ENCODE measurements at places on chromosomes 16 and 17. TPM values are rescaled to one million over a fixed set of nuclear protein-coding genes. Genes with fewer than 3 reads are reported as not detected.

TBC1D16 gene
- 1,023 TPM for total RNA-seq

ITPRIPL2 gene
- total RNA-seq, result 26.7 TPM

SHBG gene
- total RNA-seq, result 0.82 TPM

SLC9A5 gene
- 0.37 TPM for total RNA-seq

KRTAP4-4 gene
- total RNA-seq, result not detected

C16orf96 gene
- not detected for total RNA-seq

PRSS33 gene
- 0.24 TPM for total RNA-seq

KLHL11 gene
- 19.7 TPM for total RNA-seq

TGFB1I1 gene
- total RNA-seq, result 0.67 TPM

OXLD1 gene
- 106 TPM for total RNA-seq

GPR139 gene
- not detected for total RNA-seq

LGALS9B gene
- not detected for total RNA-seq

SLC16A11 gene
- total RNA-seq, result not detected

PNMT gene
- not detected for total RNA-seq

KRT27 gene
- total RNA-seq, result 5.9 TPM

PABPN1L gene
- total RNA-seq, result not detected

KRT16 gene
- not detected for total RNA-seq

CDRT15L2 gene
- not detected for total RNA-seq

FLII gene
- 96.0 TPM for total RNA-seq

CACNA1G gene
- not detected for total RNA-seq

CALB2 gene
- total RNA-seq, result 0.67 TPM

SSTR5 gene
- not detected for total RNA-seq

STH gene
- not detected for total RNA-seq

ITGAX gene
- 1.2 TPM for total RNA-seq

RRAD gene
- total RNA-seq, result not detected

TENT4B gene
- 7.2 TPM for total RNA-seq

ASGR2 gene
- total RNA-seq, result not detected

TXNL4B gene
- 11.0 TPM for total RNA-seq

HS3ST3B1 gene
- 0.13 TPM for total RNA-seq
